ENCODE measurements at places on chromosomes 5 and 9.

GRCh38 chr5:83095957-83096539, 18.7 kb downstream of the XRCC4 start:
- DNase-seq, result no peak

GRCh38 chr5:84821924-84822323, 437.2 kb upstream of the EDIL3 start:
- no peak for DNase-seq

GRCh38 chr9:79489261-79490000, 82.3 kb upstream of the TLE4 start:
- DNase-seq, result no peak

GRCh38 chr5:176133877-176134276, 104.3 kb upstream of the SIMC1 start:
- no peak for DNase-seq

GRCh38 chr5:10812218-10812617, 51.2 kb upstream of the DAP start:
- no peak for DNase-seq

GRCh38 chr9:19232823-19233194, 2.3 kb downstream of the DENND4C start:
- peak; percentile 36 for DNase-seq

All from GM13976 (cell line).